Left cardiac atrium (tissue), 4 donors: ENCODE measurements at places on chromosomes 12 and 14. TPM values are rescaled to one million over a fixed set of nuclear protein-coding genes. Genes with fewer than 3 reads are reported as not detected.

The RPL6 gene
- 695 TPM for total RNA-seq

The CELA1 gene
- not detected for total RNA-seq

The PARP11 gene
- total RNA-seq = 5.6 TPM

The KRT2 gene
- not detected for total RNA-seq

The DPPA3 gene
- not detected for total RNA-seq

The LLPH gene
- 21.0 TPM for total RNA-seq

The KRT73 gene
- total RNA-seq = not detected

The PTPRR gene
- total RNA-seq = 0.27 TPM

The CLMN gene
- total RNA-seq = 11.1 TPM

The TAS2R9 gene
- total RNA-seq = not detected

The TCL1B gene
- total RNA-seq = not detected

The DAO gene
- not detected for total RNA-seq

The TAS2R30 gene
- 0.97 TPM for total RNA-seq
